ENCODE measurements at places on chromosomes 11 and 22.

- no peak for DNase-seq
Observed at GRCh38 chr11:66373265-66373664, 1.7 kb upstream of the SLC29A2 start.

DNA sequence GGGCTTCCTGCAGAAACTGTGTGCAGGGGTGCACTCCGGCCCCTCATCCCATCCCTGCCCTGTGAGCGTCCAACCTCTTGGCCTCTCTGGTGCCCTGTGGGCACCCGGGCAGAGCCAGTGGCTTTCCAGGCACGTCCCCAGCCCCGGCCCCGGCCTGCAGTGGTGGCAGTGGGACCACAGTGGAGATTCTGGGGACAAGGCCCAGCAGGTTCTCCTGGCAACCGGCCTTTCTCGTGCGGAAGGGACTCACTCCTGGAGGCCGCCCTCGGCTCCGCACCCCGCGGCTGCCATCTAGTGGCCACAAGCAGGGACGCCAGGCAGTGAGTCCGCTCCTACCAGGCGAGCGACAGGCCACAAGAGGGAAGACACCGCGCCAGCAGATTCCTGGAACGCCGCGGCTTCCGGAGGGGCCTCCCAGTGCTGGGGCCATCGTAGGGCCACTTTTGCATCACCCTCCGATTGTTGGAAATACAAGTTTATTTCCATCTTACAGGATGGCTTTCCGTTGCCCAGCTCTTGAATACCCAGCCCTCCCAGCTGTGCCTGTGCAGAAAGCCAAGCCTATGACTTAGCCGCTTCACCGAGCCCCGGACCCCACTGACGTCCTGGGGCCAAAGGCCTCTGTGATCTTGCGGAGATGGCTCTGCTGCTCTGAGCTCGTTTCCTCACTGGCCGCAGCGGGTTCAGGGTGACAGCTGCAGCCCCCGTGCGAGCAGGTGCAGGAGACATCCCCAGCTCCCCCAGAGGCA, 357.3 kb downstream of the CTTN start:
- peak; percentile 62 for DNase-seq

DNA sequence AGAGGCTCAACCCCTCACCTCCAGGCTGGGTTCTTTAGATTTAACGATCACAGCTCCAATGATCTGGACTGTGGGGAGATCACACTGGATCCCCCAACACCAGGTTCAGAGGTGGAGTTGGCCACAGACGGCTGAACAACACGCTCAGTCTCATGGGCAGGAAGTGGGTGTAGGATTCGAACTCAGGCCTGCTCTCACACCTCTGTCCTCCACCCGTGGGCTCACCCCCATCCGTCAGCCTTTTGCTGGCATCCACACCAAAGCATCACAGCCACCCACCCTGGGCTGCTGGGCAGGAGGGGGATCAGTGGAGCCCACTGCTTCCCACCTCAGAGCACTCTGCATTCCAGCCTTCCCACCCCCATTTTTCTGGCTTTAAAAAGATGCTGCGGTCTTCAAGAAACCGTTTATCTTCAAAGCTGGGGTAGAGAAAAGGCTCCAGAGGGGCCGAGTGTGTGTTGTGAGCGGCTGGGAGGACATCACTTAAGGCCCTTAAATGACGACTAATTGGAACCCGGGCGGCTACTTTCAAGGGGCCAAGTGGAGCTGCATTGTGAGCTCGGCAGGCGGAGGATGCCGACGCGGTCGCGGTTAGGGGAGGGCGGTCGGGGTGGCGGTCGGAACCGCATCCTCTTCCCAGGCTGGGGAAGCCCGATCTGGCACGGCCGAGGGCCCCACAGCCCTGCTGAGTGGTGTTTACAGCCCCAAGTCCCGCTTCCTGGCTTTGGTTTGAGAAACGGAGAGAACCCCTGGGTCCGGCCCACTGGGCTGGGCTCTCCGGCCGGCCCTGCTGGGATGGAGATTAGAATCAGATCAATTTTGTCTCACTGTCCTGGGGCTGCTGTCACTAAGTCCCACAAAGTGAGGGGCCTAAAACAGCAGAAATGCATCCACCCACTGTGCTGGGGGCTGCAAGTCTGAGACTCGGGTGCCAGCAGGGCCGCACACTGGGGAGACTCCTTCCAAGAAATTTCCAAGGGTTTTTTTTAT, 15.9 kb upstream of the FGF3 start:
- no peak for DNase-seq

DNA sequence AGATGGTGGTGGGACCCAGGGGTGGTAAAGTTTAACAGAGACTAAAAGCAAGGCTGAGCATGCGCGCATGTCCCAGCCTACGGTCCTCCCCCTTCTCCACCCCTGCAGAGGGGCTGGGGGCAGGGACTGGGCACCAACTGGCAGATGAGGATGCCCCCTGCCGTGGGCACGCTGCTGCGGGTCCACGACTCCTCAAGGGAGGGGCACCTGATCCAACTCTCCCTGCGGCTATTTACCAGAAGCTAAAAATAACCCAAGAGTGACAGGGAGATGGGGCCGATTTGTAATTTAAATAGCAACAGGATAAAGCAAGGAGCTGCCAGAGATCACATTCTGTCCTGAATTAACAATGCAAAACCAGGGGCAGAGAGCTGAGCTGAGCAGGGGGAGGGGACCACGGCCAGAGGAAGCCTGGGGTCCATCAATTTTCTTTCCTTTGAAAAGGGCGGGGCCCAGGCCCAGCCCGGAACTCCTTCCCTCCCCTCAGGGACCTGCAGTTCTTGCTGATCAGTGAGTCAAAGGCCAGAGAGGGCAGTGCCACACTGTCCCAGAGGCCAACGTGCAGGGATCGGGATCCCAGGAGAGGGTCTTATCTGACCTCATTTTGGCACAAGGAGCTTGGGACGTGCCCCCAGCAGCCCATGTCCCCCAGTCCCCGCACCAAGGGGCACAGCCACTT, 8.1 kb upstream of the DGKZ start:
- peak; percentile 73 for DNase-seq

- DNase-seq = no peak
Observed at GRCh38 chr22:25970999-25971811, 198.1 kb upstream of the SEZ6L start.

- DNase-seq = no peak
Observed at GRCh38 chr11:117535201-117535849, 207.7 kb downstream of the CEP164 start.

- no peak for DNase-seq
Observed at GRCh38 chr11:67482275-67482826, 475 bp upstream of the AIP start.

DNA sequence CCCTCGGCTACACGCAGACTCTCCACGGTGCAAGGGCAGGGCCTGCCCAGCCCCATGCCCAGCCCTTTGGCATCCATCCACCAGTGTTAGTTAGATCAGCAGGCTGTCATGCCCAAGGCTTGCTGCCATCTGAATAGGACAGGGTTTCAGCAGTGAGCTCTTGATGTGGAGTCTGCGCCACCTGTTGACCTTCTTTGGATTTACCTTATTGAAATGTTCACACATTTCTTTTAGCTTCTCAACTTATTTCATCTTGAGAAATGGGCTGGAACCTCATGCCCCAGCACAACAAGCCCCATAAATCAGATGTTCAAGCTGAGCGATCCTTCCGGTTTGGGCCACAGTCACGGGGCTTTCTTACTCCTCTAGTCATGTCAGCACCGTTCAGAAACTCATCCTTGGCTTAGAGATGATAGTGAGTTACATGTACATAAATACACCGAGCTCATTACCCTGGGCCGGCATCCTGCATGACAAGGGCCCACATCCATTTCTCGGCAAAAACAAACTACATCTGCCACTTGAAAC, 61.7 kb downstream of the PARVB start:
- peak; percentile 48 for DNase-seq

Measured in EH (cell line).